NCI-H1105 treated with DMSO at 0.1 percent for 48 hours (cell line): ENCODE measurements at places on chromosomes 7 and 10.
A peak's percentile ranks its signal among the peaks of the same experiment; 100 is the strongest.

- DNase-seq = no peak
These were observed 21.0 kb downstream of the OR2F1 start for GRCh38 chr7:143975617-143976016.

DNA sequence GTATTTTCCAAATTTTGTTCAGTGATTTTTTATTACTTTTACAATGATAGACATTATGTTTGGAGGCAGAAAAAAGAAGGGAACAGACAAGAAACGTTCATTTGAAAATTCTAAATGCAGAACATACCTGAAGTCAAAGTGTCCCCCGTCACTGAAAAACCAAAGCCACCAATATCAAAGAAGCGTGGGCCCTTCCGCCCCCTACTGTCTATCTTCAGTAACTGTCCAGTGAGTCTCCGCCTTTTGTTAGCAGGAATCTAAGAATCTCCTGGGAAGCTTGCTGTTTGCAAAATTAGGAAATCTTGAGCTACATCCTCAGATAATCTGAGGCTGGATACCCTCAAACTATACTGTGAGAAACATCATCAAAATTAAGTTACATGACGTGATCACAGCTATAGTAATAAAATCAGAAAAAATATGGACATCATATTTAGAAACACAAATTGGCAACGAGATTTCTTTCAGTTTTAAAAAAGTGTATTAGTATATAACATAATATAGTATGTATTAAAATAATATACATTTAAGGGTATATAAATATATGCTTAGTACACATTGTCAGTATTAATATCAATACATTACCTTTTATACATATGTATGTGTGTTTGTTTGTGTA, 169.3 kb upstream of the AKR1E2 start:
- DNase-seq = peak; percentile 22

DNA sequence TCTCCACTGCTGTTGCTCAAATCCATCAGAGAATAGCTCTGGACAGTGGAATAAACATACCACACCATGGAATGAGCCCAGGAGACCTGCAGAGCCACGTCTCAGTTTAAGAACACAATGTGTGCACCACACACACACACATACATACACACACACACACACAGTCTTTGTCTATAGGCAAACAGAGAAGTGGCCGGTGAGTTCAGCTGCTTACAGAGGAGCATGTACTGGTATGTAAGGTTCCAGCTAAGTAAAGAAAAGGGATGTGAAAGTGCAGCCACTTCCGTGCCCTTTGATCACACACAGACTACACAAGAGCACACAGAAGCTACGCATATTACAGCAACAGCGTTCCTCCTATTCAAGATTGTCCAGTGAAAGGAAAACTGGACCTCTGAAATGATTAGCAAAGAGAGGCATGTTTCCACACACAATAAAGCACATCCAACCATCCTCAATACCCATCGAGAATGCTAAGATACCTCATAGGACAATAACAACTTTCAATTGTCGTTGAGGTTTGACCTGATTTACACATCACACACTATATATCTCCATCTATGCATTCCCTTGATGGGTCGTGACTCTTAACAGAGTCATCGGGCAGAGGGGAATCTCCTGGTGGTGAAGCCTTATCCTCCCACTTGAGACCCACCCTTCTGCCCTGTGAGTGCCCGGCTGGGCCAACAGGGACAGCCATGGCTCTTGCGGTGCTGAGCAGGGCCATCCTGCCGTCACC, 23.6 kb downstream of the SLC35B4 start:
- DNase-seq = no peak

GRCh38 chr7:98075801-98076200, 30.9 kb upstream of the LMTK2 start:
- no peak for DNase-seq

DNA sequence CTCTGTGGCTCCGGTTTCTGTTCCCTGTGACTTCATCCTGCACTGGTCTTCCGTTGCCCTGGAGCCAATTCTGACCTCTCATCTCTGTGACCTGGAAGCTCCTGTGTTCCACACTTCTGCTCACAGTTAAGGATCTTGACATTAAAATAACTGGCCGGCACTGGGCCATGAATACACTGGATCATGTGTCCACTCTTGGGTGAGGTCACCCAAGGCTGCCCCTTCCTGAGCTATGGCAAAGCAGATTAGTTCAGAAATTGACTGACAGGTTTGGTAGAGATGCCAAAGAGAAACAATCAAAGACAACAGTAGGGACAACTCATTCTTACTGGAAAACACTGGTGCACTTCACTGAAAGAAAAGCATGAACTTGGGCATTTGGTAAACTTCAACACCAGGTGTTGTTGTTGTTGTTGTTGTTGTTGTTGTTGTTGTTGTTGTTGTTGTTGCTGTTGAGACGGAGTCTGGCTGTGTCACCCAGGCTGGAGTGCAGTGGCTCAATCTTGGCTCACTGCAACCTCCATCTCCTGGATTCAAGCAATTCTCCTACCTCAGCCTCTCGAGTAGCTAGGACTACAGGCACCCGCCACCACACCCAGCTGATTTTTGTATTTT, 36.7 kb upstream of the GRID1 start:
- DNase-seq = no peak

DNA sequence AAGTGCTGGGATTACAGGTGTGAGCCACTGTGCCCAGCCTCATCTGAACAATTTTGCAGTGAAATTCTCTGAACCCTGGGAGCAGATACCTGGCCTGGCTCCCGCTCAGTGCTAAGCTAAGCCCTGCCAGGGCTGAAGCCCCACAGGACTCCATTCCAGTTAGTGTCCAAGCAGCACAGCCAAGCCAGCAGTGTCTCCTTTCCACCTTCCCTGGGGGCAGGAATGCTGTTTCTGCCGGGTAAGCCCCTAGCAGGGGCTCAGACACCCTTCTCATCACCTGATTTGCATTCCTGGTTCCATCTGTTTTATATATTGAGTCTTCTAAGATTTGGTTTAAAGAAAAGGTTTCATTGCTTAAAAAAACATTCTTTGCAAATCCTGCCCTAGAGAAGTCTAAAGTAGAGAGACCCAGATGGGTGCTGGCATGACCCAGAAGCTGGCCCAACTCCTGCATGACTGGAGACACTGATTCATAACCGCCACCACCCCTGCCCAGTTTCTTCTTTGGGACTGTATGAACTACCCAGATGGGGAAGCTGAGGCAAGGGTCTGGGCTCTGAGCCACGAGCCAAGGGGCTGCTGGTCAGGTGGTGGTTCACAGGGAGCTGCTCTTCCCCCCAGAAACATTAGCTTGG, 14.0 kb downstream of the SLC13A4 start:
- DNase-seq = no peak

GRCh38 chr7:46208635-46209525, 287.8 kb upstream of the IGFBP3 start:
- DNase-seq = no peak

GRCh38 chr7:1440620-1441019, 18.6 kb downstream of the MICALL2 start:
- no peak for DNase-seq

DNA sequence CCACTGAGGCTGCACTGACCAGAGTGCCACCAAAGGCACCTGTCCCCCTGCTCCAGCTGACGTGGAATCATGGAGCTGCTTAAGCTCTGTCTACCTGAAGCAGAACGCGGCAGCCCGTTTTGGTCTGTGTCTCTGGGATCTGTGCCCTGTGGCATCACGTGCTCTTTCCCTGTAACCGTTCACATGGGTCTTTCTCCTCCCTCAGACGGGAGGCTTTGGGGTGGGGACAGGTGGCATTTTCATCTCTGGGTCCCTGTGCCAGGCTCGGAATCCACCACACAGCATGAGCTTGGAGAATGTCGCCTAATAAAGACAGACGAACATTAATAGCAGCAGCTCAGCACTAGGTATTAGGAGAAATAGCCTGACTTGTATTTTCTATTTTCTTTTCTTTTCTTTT, 1.6 kb upstream of the ADAP1 start:
- no peak for DNase-seq

DNA sequence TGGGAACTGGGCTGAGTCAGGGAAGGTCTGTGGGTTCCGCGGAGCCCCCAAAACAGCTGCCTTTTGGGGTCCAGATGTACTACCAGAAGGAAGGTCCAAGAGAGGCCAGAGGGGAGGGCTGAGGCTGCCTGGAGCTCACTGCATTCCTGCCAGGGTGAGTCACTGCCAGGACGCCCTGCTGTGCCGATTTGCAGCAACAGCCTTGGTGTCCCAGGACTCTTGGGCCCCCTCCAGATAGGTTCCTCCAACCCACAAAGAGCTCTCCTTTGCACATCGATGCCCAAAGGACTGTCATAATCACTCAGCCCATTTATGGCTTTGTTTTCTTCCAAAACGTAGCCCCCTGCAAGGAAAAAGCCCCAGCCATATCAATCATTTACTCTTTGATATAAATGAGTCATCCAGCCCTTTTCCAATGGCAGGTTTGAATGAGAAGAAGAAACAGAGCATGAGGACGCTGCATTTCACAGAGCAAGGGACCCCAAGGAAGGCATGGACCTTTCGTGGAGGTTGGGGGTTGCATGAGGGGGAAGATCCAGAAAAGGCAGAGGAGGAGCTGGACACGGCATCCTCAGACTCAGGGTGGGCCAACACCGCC, 32.2 kb upstream of the COL13A1 start:
- DNase-seq = no peak

- no peak for DNase-seq
These were observed 1.6 kb downstream of the SKAP2 start for GRCh38 chr7:26862834-26863233.

- no peak for DNase-seq
These were observed 18.5 kb upstream of the TNS3 start for GRCh38 chr7:47600199-47601118.

DNA sequence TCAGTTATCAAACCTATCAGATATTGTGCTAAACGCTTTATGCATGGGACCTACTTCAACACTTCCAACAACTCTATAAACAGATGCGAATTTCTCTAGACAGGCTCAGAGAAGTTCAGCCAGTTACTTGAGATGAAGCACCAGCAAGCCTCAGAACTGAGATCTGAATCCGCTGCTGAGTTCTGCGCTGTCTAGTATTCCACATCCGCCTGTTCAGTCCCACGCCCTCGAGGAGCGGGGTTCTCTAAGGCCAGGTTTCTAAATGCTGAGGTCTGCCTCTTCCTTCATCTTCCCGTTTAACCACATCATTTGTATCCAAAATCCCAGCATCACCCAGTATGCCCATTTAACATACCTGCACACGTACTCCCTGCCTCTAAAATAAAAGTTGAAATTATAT, 297.8 kb upstream of the ZNF32 start:
- no peak for DNase-seq

DNA sequence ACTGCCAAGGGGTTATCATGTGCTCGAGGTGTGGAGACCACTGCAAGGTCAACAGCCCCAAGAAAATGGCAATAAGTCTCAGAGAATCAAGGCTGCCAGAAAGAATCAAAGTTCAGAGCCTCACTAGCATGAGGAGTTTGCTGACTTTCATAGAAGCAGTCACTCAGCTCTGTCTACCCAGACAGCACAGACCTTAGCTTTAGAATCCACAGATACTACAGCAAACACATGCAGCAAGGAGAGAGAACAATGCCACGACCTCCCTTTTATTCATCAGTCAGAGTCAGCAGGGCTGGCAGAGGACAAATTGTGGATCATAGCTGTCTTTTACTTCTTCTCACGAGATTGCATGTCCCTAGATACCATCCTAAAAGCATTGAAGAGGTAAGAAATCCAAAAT, 121.3 kb downstream of the MBL2 start:
- no peak for DNase-seq

GRCh38 chr7:46033592-46033991, 112.5 kb upstream of the IGFBP3 start:
- DNase-seq = no peak

- no peak for DNase-seq
These were observed 13.9 kb upstream of the DNAJC1 start for GRCh38 chr10:22017283-22018020.

GRCh38 chr7:100091411-100092181, 2.8 kb downstream of the COPS6 start:
- DNase-seq = peak; percentile 16
